NCI-H774 (cell line): ENCODE measurements at places on chromosomes 2 and 18.

DNA sequence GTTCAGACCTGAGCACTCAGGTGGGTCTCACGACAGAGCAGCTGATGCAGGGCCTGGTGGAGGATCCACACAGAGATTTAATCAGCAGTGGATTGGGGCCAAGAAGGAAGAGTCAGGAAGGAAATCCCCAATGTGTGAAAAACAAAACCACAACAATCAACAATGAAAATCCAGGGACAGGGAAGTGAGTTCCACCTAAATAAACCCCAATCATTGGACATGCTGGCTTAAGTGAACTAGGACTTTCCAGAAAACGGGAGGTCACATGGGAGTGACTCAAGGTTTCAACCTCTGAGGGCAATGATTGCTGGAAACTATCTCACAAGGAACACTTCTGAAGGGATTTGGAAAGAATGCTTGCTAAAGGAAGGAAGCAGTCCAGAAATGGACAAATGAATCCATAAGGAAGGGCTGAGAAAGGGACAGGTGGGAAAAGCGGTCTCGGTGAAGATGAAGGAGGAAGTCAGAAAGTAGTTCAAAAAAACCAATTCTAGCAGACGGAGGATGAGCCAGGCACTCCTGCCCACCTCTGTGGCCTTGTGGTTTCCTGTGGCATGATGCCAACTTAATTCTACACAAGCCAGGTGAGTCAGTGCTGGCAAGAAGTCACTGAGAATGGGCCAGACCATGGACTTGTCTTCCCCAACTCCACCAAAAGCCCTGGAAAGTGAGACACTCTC is 15.4 kb upstream of the XDH start:
- DNase-seq = no peak

DNA sequence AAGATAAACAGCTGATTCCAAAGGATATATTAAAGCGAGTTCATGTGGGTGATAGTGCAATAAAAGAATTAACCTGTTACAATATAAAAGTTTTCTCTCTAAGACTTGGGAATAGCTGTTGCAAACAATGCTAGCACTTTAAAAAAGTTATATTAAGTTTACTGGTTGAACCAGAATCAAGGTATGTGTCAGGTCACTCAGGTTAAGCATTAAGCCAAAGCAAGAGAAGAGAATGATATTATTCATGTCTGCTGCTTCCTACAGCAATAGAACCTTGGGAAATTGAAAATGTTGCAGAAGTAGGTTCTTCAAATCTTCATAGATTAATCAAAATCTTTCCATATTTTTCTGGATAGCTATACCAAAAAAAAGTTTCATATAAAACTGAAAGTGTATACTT is 138.5 kb downstream of the GCA start:
- no peak for DNase-seq

DNA sequence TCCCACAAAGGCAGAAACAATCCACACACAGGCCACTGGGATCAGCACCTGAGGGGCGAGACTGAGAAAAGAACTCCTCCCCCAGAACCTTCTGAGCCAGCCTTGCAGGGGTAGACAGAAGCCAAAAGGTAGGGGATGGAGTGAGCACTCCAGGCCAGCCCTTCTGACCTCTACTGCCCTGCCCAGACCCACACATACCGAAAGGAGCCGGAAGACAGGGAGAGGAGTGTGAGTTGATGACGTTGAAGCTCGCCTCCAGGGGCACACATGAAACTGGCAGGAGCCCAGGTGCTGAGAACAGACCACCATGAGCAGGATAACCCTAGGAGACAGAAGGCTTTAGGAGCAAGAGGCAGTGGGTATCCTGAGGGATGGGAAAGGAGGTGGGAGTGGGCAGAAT is 1.8 kb downstream of the SLC23A3 start:
- DNase-seq = no peak

DNA sequence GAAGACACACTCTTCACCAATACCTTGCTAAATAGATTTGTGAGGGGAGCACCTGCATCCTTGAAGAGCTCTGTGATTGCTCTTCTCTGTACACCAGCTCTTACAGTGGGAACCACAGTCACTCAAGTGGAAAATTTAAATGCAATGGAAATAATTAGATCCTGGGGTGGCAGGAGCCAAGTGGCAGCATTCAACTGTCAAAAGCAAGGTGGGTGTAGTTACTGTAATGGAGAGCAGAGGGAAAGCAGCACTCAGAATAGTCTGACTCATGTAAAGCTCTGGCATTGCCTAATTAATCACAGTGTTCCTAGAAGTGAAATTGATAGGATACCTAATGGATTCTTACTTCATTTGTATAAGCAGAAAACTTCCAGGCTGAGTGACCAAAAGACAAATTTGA is 245.8 kb downstream of the KCNE4 start:
- peak; percentile 2 for DNase-seq
